Activated naive CD8-positive, alpha-beta T cell treated with anti-CD3 and anti-CD28 coated beads, Interleukin-2, amount 50 U/mL, for 16 hours (primary cell): ENCODE measurements at places on chromosomes 13 and 19.

- DNase-seq: peak; percentile 88
Observed at GRCh38 chr19:510606-511100, 3.4 kb downstream of the TPGS1 start.

DNA sequence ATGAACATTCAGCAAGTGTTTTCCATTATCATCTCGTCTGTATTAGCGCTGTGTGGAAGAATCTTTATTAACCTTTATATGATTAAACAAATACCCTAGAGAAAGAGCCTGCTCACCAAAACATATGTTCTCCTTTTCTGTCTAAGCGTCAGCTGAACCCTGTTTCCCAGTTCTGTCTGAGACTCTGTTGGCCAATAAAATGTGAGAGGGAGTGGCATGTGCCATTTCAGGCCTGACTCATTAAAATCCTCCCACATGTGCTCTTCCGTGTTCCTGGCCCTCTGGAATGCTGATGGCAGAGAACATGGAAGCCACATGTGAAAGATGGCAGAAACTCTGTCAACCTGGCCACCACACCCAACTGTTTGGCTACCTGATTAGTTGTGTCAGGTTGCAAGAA, 181.9 kb upstream of the EDNRB start:
- no peak for DNase-seq

DNA sequence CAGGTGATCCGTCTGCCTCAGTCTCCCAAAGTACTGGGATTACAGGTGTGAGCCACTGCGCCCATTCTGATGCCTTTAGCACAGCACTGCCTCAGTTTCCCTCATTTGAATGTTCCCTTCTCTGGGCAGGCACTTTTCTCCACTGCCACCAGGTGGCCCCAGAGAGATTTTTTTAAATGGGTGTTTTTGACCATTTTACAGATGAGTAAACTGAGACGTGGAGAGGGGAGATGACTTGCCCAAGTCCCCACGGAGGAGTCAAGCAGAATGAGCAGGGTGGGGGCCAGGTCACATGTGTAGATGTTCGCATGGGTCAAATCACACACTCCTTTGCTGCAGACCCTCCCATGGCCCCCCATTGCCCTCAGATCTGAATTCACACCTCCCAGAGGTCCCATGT, 3.2 kb upstream of the PDE4C start:
- DNase-seq: no peak

DNA sequence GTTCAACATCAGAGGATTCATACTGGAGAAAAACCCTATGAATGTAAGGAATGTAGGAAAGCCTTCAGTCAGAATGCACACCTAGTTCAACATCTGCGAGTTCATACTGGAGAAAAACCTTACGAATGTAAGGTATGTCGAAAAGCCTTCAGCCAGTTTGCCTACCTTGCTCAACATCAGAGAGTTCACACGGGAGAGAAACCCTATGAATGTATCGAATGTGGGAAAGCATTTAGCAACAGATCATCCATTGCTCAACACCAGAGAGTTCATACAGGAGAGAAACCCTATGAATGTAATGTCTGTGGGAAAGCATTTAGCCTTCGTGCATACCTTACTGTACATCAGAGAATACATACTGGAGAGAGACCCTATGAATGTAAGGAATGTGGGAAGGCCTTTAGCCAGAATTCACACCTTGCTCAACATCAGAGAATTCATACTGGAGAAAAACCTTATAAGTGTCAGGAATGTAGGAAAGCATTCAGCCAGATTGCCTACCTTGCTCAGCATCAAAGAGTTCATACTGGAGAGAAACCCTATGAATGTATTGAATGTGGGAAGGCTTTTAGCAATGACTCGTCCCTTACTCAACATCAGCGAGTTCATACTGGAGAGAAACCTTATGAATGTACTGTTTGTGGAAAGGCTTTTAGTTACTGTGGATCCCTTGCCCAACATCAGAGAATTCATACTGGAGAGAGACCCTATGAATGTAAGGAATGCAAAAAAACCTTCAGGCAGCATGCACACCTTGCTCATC, 15.4 kb downstream of the ZNF570 start:
- no peak for DNase-seq

DNA sequence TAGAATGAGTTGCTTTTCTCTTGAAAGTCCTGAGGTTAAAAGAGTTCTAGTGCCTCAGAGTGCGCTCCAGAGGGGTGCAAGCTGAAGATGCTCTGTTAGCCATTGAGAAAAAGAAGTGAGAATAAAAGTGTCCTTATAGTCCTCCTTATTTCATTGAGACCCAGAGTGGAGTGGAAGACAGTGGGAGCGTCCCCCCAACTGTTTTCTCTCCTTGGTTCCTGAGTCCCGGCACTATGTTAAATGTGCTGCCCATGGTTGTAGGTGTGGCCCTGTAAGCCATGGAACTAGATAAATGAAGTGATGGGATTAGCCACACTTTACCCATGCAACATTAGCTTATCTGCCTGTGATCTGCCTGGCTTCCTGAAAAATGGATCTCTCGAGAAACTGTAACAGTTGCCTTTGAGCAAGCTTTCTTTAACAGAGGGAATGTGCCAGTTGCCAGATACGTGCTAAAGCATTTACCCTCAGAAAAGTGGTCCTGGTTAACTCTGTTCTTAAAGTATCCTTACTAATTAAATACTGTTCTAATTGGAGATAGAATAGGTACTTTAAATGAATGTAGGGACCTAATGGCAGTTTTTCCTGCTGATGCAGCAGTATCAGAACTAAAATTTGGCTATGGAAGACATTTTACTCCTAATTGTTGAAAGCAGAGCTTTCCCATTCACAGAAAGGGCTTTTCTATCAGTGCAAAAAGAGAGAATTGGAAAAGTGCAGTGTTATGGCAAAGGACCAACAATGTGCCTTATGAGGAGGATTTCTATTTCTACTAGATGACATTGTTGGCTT, 21.4 kb upstream of the PSG9 start:
- DNase-seq: no peak
